ENCODE measurements at places on chromosomes 5 and 9.
A peak's percentile ranks its signal among the peaks of the same experiment; 100 is the strongest.

DNA sequence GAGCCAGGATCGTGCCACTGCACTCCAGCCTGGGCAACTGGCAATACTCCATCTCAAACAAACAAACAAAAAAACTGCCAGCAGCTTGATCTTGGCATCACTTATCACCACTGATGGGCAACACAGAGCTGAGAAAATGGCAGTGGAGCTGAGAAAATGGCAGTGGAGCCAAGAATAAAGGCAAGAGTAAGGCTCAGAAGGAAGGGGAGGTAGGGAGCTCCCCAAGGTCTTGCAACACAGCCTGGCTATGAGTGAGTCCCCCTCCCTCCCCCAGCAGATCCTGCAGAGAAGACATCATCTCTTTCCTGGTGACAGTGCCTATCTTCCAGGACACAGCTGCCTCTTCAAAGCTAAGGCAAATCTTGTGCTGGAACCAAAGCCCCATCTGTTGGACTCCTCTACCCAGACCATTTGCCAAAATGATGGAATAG lies 70.3 kb downstream of the UGCG start:
- DNase-seq, result no peak

DNA sequence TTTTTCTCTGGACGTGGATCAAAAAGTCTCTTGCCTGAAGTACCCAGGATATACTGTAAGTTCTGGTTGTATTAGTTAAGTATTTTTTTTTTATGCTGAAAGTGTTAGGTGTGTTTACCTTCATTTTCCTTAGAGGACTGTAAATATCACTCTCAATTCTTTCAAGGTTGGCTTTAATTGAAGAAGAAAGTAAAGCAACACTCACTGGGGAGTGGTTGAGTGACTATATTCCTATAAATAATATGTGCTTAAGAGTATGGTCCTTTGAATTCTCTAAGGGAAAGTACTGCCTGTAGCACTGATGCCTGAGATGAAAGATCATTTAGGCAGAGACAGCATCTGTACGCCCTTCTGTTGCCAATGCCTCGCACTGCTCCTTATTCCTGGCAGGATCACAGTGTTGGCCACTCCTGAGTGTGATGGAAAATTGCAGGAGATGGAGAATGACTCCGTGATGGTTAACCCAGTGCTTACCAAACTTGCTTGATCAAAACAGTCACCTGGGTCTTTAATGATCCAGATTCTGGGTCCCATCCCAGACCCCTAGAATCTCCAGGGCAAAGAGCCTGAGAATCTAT lies 182.0 kb upstream of the MPDZ start:
- no peak for DNase-seq

DNA sequence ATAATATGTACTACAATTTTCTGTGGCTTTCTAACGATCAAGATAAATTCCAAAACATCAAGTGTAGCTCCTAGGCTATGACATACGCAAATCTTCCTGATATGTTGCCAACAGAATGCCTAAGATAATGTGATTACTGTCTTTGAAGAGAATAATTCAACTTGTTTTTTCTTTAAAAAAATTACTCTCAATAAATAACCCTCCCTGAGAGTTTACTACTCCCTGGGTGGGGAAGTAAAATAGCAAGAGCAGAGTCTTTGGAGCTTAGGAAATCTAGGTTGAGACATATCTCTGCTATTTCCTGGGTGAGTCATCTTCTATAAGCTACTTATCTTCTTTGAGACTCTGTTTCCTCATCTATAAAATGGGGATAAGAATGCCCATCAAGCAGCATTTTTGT lies 201.2 kb downstream of the ACTL7B start:
- no peak for DNase-seq

DNA sequence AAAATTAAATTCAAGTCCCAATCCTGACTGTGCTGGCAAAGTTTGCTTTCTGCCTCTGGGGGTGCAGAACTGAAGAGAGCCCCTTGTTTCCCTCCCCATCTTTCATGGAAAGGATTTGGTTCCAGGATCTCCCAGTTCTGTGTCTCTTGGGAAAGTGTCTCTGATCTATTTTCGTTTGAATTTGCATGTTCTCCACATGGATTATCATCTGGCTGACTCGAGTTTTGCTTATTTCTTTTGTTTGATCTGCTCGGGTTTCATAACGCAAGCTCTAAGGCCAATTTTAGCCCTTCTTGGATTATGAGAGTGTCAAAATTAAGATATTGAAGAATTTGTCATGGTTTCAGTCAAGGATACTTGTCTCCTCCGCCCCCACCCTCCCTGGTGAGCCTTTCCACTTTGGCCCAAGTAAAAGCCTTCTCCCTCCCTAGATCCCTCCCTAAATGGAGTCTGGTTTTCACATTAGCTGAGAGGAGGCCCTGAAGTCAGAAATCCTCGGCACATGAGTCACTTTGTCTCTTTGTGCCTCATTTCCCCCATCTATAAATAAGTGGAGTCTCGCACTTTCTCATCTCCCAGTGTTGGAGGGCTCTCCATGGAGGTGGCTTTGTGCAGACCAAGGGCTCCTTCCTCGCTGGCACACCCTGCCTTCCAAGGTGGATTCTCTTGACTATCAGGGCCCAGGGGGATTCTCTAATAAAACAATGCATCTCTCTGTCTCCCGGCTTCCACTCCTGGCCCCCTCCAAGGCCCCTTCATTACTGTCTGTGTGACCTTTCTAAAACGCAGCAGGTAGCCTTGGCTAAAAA lies 17.3 kb downstream of the ADRB2 start:
- no peak for DNase-seq

GRCh38 chr9:89452561-89452960 lies 45.4 kb downstream of the SEMA4D start:
- DNase-seq, result no peak

DNA sequence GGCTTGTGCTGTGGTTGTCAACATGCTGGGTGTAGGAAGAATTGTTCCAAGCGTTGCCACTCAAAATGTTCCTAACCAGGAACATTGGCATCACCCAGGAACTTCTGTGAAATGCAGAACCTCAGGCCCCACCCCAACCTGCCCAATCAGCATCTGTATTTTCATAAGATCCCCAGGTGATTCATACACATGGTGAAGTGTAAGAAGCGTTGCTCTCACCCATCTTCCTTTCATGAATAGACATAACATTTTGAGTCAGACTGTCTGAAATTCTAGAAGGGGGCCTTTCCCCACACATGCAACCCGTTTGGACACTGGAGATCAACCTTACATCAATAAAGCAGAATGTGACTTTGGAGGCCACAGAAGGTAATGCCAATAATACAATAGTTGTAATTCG lies 9.3 kb upstream of the AFAP1L1 start:
- DNase-seq, result no peak

- DNase-seq, result peak; percentile 71
These were observed 14.5 kb downstream of the SLC6A18 start for GRCh38 chr5:1239505-1240251.

DNA sequence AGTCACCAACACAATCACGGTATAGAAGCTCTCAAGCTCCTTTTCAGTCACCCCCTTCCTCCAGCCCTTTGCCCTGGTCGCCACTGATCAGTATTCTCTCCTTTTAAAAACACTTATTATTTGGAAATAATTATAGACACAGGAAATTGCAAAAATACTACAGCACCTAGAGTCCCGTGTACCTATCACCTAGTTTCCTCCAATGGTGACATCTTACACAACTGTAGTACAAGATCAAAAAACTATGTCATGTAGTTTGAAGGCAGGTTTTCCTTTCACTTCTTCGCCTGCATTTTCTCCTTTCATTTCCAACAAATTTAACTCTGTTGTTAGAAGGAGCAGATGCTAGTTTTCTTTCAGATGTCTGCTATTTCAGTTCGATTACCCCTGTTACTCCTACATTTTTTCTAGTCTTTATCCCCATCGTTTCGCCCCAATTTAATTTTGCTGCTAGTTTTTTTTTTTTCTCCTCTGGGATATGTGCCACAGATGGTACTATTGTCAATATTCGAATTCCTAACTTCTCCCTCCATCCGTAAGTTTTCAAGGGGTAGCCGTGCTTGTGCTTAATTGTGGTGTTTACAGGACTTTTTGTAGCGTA lies 612 bp upstream of the ATG10 start:
- peak; percentile 27 for DNase-seq

GRCh38 chr5:4855880-4856279 lies 284.2 kb upstream of the ADAMTS16 start:
- peak; percentile 32 for DNase-seq

DNA sequence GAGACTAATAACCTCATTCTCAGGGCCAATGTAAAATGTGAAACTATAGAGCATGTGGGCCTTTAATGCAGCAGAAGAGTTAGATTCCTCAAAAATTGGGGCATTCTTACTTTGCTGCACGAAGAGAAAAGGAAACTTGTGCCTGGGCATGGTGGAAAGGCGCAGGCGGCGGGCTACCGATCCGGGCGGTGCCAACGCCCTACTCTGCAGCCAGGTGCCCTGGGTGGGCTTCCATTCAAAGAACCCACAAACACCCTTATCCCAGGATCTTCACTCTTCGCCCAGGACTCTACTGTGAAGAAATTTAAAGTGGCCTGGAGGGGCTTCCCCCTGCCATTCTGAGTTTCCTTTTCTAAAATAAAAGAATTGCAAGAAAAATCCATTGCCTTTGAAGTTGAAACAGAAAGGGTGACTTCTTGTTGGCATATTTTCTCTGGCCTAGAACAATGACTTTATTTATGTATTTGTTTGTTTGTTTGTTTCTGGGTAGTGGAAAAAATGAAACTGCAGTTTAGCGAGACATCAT lies 124.9 kb downstream of the TMEM161B start:
- no peak for DNase-seq

DNA sequence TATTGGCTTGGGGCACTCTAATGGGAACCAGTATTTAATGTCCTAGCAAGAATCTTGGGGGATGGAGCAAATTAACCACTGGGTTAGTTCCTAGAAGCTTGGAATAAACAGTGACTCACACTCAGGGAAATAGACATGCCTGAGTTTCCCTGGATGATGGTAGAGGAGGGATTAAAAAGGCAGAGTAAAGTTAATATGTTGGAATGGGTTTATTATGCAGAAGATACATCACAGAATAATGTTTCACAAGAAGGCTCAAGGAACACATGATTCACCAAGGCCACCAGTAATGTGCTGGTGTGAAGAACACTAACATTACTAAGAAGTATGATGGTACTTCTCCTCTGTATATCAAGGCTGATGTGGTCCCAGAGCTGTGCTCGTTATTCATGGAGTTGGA lies 752.9 kb upstream of the SEMA6A start:
- no peak for DNase-seq

DNA sequence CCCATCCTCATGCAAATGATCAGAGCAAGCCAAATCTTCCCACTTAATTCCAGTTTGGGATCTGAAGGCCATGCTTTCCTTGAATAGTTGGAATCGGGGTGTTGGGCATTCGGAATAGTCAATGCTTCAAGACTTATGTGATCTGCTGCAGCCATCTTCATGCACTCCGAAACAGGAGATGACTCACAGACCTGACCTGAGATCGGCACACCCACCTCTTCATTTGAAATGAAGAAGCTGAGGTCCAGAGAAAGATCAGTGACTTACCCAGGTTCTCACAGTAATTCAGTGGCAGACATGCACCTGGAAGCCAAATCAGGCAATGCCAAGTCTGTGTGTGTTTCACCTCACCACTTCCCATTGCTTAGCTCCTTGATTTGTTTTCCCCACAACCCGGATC lies 33.0 kb downstream of the FOXD1 start:
- no peak for DNase-seq

- DNase-seq, result no peak
These were observed 28.4 kb downstream of the FBXW11 start for GRCh38 chr5:171978016-171978415.

Measured in NCI-H526 (cell line).